ENCODE measurements at places on chromosomes 13 and 19. TPM values are rescaled to one million over a fixed set of nuclear protein-coding genes. Genes with fewer than 3 reads are reported as not detected.

Gene TMPRSS9
- not detected for total RNA-seq

Gene NPHS1
- total RNA-seq: not detected

GRCh38 chr19:6740589-6741343, 1.3 kb downstream of the TRIP10 start:
- peak; percentile 83 for DNase-seq

DNA sequence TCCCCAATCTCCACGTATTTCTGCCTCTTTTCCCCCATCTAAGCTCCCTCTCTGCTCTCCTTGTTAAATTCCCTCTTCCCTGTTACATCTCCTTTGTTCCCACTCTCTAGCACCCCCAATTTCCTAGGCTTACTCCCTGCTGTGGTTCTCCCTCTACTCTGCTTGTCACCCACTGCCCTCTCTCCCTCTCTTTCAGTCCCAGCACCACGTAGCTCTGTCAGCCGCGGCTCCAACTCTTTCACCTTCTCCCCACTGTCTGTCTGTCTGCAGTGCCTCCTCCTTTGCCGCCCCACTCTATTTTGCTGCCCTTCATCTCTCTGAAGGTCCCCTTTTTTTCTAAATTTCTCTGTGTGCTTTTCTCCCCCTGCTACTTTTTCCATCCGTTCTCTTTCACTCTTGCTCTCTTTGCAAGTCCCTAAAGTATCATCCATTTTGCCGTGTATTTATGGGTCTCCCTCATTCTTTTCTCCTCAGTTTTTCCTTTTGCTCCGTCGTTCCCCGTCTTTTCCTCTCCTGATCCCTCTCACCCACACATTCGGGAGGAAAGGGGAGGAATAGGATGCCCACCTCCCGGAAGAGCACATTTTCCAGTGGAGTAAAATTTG, 937 bp downstream of the ZNF841 start:
- DNase-seq: no peak

DNA sequence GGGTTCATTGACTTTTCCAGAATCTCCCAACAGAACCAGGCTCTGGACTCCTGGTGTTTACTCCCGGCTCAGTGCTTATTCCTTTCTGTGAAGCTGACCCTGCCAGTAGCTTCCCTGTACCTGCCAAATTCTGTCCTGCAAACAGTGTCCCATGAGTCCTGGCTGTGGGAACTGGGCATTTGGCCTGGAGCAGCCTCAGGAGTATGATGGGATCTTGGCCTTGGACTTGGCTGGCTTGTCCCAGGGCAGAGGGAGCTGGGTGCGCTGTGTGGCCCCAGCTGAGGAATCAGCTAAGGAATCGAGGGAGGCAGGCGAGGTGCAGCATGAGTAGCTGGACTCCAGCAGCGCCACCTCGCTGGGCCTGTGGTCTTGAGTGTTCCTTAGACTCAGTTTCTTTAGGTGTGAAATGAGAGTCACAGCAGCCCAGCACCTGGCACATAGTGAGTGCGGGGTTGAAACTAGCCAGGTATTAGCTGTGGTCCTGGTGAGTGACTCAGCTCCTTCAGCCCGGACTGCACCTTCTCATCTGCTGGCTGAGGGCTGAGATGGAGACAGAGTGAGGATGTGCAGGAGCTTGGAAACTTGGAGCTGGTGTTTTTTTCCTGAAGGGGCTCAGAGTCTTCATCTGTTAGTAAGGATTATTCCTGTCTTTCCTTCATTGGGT, 10.4 kb downstream of the CLASRP start:
- DNase-seq: no peak

DNA sequence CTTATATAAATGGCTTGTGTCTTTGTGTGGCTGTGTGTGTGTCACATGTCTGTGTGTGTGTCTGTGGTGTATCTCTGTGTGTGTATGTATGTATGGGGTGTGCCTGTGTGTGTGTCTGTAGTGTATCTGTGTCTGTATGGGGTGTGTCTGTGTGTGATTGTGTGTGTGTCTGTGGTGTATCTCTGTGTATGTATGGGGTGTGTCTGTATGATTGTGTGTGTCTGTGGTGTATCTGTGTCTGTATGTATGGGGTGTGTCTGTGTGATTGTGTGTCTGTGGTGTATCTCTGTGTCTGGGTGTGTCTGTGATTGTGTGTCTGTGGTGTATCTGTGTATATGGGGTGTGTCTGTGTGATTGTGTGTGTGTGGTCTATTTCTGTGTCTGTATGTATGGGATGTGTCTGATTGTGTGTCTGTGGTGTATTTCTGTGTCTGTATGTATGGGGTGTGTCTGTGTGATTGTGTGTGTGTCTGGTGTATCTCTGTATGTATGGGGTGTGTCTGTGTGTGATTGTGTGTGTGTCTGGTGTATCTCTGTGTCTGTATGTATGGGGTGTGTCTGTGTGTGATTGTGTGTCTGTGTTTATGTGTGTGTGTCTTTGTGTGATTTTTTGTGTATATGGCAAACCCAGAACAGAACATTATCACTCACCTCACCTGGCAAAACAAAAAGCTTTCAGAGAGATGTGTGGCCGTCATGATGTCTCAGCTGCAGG, 56.1 kb upstream of the MCF2L start:
- no peak for DNase-seq

DNA sequence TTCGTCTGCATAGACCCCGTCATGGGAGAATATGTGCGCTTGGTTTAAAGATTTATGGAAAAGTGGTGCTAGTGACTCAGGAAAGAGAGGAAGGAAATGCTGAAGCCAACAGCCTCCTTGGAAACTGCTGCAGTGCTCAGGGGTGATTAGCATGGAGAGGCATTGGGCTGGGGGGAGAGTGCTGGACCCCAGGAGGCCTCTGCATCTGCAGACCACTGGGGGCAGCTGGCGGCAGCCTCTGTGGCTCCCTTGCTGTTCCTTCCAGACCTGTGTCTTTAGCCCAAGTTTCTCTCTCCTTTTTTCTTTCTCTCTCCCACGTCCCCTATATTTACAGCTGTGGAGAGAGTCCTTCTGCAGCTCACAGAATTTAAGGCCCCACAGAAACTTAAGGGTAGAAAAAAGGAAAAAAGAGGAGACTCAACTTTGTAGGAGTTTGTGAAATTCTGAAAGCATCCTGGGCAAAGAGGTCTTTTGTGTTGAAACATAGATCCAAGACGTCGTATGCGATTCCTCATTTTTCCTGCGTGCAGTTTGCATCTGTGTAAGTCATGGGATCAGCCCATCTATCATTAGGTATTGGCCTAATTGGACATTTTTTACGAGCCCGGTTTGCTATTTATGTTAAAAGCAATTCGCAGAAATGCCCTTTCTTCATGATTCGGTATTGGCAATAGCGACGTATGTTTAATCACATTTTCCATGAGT, 116.2 kb upstream of the ZNF536 start:
- DNase-seq: no peak

GRCh38 chr19:49954933-49955332, 6.0 kb downstream of the SIGLEC11 start:
- no peak for DNase-seq

Gene SYNE4
- total RNA-seq: 2.6 TPM

- no peak for DNase-seq
Observed at GRCh38 chr19:39319892-39320248, 793 bp downstream of the LRFN1 start.

Gene ZNF71
- total RNA-seq: 4.4 TPM

- no peak for DNase-seq
Observed at GRCh38 chr19:2223959-2224358, 12.2 kb downstream of the PLEKHJ1 start.

DNA sequence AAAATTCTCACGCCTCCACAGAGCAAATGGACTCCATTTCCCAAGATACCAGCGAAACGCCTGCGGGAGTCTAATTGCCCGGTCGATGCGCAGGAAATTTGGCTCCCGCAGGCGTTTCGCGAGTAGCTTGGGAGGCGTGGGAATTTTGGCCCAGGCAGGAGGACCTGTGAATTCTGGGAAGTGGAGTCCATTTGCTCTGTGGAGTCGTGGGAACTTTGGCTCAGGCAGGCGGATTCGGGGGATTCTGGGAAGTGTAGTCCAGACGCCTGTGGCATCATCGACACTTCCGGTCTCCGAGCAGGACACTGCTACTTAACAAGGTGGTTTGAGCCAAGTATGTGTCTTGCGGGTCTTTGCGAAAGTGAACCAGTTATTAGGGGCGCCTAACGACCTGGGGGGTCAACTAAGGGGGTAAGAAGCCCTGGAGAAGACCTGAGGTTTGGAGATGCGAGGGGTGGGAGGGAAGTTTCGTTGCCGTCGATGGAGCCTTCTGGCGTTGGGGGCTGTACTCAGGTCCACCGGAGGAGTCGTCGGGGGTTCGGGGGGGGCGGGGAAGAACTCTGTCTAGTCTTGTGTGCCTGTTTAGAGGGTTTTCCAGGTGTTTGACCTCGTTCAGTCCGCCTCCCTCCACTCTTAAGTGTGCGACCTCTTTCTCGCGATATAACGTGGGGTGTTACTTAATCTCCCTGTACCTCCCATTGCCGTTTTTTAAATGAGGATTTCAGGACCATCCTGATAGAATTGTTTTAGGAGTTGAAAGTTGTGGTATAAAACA, at the start of gene ZNF155:
TSS of gene ZNF155 (plus strand) at position 277 of the 775 bp plus-strand sequence. CDS start 4,356 bp downstream, outside the sequence.
- DNase-seq: peak; percentile 57

DNA sequence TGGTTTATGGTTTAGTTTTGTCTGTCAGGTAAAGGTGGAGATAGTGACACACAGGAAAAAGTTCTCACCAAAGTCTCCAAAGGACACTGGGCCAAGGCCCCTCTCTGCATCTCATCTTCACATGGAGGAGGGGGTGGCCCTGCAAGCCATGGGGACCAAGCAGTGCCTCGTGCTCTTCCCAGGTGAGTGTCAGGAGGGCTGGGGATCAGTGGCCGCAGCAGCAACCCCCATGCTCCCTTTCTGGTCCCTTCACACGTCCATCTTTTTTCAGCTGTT, 88.0 kb downstream of the RGCC start:
- DNase-seq: no peak

DNA sequence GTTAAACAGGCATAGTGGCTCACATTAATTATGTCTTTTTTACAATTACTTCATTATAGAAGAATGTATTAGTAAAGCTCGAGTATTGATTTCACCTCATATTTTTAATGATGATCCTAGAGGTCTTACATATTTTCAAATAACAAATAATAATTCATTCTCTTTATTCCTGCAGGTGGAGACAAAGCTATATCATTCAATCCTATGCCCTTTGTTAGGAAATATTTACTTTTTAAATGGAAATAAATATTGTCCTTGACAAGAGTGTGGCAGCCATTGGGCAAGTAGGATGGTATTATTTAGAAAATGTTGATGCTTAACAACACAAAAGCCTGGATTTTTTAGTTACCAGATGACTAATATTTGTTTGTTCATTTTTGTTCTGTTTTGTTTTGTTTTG, 127.6 kb downstream of the COG6 start:
- DNase-seq: no peak

- no peak for DNase-seq
Observed at GRCh38 chr13:45705918-45706317, 3.8 kb downstream of the CBY2 start.

GRCh38 chr19:42088471-42089190, 12.7 kb downstream of the ZNF574 start:
- no peak for DNase-seq

DNA sequence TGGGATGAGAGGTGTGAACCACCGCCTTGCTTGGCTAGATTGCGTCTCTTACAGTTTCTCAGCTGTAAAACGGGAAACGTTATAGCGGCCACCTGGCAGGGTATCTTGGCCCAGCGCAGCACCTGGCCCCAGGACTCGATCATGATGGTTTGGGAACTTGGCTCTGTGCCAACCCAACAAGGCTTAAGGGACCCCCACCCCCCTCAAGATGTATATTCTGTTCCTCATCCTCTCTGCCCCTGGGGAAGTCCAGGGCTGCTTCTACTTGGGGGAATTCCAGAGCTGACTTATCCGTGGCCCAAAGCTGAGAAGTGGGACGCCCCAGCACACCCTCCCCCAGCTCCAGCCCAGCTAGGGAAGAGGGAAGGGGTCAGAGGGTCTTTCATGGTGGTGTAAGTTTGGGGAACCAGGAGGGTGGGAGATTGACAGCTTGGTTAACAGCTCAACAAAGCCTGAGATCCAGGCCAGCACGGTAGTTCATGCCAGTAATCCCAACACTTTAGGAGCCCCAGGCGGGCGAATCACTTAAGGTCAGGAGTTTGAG, 695 bp downstream of the ICAM1 start:
- no peak for DNase-seq

GRCh38 chr13:25652764-25653163, 281.0 kb downstream of the ATP8A2 start:
- no peak for DNase-seq

Gene PBX4
- 27.6 TPM for total RNA-seq

Gene ZNF600
- 9.6 TPM for total RNA-seq

DNA sequence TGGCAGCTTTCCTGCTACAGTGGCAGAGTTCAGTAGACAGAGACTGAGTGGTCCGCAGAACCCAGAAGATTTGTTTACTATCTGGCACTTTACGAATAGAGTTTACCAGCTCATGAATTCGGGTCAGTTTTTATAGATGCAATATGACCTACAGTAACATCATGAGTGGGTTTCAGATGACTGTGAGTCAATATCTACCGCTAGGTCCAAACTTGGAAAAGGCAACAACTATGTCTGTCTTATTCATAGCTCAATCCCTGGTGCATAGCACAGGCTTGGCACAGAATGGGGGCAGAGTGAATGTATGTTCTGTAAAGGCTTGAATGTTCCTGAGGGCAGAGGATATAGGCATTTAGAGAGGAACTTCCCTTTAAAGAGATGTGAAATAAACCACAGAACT, 65.2 kb downstream of the RAP2A start:
- DNase-seq: no peak

GRCh38 chr19:47158879-47159503, 28.4 kb downstream of the SAE1 start:
- DNase-seq: no peak

DNA sequence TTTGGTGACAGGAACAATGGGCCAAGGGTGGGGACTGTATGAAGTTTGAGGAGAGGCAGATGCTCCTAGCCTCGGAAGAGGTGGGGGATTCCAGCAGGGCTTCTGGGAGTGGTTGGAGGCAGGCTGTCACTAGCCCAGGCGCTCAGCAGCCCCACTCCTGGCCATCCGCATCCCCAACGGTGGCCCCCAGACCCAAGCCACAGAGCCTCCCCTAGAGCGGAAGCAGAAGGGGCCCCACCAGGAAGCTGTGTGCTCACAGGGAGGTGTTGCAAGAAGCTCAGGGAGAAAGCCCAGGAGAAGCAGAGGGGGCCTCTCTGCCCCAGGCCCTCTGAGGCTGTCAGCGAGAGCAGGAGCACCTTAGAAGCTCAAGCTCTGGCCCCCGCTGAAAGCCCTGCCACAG, 8.3 kb downstream of the PRAM1 start:
- no peak for DNase-seq
